ENCODE measurements at places on chromosomes 11 and 22.

DNA sequence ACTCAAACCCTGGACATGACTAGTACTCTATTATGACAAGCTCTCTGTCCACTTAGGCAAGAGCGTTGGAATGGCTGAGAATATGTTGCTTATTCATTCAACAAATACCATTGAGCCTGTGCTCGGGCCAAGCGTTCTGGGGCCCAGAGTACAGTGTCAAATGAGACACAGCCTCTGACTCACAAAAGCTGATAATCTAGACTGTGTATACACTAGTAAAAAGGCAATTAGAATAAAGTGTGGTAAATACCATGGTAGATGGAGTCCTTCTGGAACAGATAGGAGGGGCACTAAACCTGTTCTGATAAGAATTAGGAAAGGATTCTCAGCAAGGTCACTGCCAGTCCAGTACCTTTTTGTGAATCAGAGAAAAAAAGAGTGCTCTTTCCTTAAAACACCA lies 24.7 kb downstream of the KCNE3 start:
- DNase-seq: no peak

DNA sequence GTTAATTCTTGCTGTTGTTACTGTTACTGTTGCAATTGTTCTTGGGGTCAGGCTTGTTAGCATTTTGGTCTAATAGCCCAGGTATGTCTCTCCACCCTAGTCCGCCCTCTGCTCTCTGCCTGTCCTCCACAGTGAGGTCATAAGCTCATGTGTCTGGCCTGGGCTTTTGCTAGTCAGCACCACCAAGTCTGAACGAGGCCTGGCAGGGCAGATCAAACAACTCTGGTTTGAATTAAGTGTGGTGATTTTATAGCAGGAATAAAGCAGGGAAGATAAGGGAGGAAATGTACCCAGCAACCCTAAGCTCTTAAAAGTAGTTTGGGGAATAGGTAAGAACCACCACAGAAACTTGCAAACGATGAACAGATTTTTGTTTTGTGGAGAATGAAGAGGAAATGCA lies 98.7 kb downstream of the ABTB2 start:
- no peak for DNase-seq

GRCh38 chr22:17493419-17493981 lies 69.8 kb upstream of the SLC25A18 start:
- DNase-seq: no peak

DNA sequence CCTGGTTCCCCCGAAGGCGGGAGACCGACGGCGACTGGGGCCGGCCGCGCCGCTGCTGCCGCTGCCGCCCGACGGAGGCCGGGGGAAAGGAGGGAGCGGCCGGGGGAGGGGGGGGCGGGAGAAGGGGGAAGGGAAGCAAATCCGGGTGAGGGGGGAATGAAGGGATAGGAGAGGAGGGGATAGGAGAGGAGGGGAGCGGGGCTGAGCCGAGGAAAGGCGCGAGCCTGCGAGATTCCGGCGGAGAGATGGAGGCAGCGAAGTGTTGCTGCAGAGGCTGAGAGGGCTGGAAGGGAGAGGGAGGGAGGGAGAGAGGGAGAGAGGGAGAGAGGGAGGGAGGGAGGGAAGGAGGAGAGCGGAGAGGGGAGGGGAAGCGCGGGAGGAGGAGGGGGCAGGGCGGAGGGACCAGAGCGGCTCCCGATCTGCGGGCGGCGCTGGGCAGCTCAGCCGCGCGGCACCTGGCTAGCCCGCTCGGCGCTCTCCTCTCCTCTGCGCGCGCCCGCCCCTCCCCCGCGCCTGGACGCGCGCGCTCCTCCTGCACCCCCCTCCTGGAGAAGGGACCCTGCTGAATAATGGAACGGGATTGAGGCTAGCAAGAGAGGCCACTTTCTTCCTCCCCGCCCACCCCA lies 52.3 kb downstream of the SLC22A12 start:
- DNase-seq: no peak

DNA sequence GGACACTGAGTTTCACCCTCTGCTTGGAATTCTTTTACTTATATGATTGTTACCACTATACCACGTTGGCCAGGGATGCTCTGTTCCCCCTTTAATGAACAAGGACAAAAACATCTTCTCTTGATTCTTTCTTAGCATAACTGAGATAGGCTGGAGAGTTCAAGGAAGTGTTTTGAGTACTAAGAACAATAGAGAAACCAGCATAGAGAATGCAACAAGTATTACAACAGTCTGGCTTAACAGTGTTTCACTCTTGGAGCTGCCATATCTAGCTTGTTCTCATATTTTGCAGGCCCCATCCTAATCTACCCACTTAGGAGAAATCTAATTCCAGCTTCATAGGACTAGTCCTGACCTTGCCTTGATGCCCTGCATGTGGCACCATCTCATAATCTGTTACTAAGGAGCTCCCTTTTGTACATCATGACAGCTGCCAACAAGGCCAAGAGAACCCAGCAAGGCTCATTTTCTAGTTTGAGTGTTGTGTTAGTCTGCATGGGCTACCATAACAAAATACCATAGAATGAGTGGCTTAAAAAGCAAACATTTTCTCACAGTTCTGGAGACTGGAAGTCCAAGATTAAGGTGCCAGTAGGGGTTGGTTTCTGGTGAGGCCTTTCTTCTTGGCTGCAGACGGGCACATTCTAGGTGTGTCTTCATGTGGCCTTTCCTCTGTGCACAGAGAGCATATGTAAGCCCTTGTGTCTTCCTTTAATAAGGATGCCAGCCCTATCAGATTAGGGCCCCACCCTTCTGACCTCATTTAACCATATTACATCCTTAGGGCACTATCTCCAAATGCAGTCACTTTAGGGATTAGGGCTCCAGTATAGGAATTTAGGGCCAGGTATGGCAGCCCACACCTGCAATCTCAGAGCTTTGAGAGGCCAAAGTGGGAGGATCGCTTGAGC lies 37.8 kb downstream of the PACS1 start:
- no peak for DNase-seq

DNA sequence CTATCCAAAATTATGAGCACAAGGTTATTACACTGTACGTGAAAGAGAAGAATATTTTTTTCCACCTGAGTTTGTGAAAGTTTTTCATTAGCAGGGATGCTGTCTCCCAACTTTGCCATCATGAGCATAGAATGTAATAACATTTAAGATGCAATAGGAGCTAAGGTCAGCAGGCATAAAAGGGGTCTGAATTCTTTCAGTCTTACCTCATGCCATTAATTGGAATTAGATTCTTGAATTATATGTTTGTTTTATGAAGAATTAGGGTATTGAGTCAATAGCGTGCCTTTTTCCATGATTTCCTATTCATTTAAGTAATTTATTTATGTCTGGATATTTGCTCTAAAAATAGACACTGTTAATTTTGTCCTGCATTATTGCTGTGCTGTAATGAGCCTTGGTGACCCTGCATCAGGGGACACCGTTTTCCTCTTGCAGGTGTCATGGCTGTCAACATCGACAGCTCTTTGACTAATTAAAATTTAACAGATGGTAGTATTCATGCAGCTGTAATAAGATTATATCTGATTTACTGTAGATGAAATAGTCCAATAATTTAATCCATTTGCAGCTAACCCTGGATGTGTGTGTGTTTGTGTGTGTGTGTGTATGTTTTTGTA lies 637.5 kb downstream of the NELL1 start:
- no peak for DNase-seq

DNA sequence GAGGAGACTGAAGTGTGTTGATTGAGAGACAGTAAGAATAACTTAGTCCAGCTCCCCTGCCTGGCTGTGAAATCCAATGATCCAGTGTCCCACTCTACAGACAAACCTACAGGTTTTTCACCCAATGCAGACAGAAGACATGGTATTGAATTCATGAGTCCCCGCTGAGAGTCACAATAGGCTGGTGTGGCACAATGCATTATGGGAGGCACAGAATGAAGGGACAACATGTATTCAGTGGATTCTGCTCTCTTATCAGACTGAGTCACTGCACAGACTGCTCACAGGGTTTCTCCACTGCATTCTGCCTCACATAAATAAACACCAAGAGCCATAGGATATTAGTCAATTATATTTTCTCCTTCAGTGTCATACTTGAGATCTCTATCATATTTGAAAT lies 55.2 kb upstream of the TOP3B start:
- DNase-seq: no peak

DNA sequence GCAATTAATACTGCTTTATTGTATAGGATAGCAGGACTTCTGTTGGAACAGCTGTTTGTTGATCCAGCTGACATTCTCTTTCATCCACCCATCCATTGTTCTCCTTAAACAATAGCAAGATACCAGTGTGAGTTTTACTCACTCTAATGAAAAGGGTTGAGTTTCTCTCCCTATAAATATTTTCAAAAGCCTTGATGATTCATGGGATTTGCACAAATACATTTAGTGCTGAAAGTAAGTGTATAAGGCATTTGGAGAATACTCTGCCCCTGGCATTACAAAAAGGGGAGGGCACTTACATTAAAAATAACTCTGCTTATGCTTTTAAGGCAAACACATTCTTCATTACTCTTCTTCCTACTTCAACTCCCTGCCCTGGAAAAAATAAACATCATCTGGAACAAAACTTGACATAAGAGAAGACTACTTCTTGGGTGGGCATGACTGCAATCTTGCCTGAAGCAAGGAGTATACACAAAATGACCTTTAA lies 634.9 kb downstream of the METTL15 start:
- DNase-seq: no peak

- no peak for DNase-seq
These were observed 3.9 kb upstream of the SCT start for GRCh38 chr11:630871-631270.

DNA sequence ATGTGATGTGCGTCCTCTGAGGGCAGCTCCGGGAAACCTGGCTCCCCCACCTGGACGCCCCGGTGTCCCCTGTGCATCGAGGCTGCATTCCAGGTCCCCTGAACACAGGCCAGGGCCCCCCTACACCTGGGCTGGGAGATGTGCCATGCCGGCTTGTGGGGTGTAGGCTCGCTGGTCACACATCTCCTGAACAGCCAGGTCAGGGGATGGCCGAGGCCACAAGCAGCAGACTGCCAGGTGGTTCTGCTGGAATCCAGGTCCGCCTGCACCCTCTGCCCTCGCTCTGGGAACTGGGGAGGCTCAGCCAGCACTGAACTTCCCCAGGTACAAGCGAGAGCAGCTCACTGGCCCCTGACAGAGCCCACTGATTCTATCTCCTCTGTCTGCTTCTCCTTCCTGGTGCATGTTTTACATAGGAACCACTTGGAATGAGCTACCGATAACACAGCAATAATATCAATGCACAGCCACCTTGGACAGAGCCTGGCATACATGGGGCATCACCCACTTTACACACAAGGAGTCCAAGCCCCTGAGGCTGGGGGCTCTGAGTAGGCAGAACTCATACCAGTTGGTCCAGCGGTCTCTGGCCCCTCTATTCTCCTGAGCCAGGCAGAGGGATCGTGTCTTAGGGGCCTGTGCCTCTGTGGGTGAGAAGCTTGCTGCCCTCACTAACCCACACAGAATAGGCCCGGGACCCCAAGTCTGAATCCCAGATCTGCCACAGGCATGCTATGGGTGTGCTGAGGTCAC lies 46.8 kb downstream of the TBX1 start:
- DNase-seq: no peak

DNA sequence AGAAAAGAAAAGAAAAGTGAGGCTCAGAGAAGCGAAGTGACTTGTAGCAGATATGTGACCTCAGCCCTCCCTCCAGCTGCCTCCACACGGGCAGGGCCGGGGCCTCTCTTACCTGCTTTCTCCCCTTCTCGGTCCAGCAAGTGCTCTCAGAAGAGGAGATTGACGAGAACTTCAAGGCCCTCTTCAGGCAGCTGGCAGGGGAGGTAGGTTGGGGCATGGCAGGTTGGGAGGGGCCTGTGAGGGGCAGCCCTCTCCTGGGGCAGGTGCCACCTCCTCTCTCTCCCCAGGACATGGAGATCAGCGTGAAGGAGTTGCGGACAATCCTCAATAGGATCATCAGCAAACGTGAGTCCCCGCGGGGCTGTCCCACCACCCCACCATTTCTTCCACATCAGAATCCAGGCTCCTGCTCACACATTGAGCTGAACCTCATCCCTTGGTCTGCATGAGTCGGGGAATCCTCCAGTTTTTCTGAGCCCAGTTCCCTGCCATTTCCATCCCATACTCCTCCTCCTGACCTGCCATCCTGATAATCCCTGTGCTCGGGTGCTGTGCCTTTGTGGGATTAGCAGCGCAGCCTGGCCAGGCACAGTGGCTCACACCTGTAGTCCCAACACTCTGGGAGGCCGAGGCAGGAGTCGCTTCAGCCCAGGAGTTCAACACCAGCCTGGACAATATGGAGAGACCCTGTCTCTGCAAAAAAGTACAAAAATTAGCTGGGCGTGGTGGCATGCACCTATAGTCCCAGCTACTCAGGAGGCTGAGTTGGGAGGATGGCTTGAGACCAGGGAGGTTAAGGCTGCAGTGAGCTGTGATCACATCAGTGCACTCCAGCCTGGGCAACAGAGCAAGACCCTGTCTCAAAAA lies 26.4 kb downstream of the CAPN1 start:
- DNase-seq: no peak

- peak; percentile 19 for DNase-seq
These were observed 569 bp downstream of the FAM76B start for GRCh38 chr11:95788921-95789505.

- DNase-seq: no peak
These were observed 43.8 kb upstream of the LYVE1 start for GRCh38 chr11:10611979-10612862.

GRCh38 chr22:40423310-40423688 lies 52.9 kb downstream of the SGSM3 start:
- no peak for DNase-seq

DNA sequence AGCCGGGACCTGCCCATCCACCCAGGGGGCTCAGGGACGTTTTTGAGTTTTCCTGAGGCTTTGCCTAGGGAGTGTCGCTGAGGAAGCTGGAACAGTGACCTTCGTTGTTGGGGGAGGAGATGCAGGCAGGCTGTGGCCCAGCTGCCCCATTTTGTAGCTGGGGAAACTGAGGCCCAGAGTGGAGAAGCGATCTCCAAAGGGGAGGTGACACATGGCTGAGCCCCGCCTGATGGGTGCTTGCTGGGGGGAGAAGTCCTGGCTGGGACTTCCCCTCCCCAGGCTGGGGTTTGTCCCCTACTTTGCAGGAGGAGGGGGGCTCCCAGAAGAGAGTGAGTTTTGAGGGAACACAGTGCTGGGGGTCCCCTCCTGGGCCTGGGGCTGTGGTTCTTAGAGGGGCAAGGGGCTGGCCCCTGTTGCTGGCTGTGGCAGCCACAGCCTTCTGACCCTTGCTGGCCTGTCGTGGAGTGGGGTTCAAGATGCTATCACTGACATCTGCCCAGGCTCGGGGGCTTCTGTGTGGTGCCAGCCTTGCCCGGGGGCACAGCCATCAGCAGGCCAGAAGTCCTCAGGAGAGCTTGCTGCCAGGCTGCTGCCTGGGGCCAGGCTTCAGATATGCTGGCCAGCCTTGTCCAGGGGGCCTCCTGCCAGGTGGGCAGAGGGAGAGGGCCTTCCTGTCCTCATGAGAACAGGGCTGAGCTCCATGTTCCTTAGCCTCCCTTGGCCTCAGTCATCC lies 21.4 kb downstream of the KCNQ1 start:
- DNase-seq: no peak

GRCh38 chr11:17013548-17014320 lies 480 bp downstream of the PLEKHA7 start:
- DNase-seq: no peak

GRCh38 chr11:44608991-44609782 lies 43.7 kb downstream of the CD82 start:
- DNase-seq: peak; percentile 76

- no peak for DNase-seq
These were observed 115.5 kb upstream of the ISX start for GRCh38 chr22:34950489-34950888.
